ENCODE measurements at places on chromosomes 12 and 14.
A peak's percentile ranks its signal among the peaks of the same experiment; 100 is the strongest.

- no peak for DNase-seq
Measured at GRCh38 chr14:94682736-94683135, 70.5 kb downstream of the SERPINA3 start.

DNA sequence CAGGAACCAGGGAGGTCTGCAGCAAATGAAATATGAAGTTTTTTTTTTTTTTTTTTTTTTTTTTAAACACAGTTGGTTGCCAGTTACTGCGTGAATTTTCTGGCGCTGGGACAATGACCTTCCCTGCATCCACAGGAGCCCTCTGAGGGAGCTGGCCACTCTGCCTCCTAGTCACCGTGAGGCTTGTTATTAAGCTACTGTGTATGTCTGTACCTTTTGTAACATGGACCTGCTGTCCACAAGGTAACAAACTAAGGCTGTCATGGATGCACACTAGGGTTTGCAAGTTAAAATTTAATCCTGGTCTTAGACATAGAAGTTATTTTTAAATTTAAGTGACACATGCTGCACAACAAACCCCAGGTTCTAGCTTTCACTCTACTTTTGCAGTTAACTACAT lies 211.0 kb downstream of the SSPN start:
- no peak for DNase-seq

DNA sequence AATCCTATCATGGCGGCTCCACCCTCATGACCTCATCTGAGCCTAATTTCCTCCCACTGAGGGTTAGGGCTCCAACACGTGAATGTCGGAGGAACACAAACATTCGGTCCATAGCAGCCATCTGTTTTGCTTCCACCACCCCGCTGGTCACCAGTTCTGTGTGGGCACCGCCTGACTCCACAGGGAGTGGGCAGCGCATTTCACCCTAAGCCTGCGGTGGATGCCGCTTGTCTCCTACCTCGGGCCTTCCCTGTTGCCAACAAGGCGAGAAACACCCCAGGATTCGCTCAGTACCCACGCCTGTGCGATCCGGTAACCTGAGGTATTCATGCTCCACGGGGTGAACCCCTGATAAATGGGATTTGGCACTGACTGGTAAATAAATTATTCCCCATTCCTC lies 95.2 kb upstream of the PPP2R5C start:
- no peak for DNase-seq

- DNase-seq, result no peak
Measured at GRCh38 chr14:48955857-48956256, 630.3 kb downstream of the RPS29 start.

DNA sequence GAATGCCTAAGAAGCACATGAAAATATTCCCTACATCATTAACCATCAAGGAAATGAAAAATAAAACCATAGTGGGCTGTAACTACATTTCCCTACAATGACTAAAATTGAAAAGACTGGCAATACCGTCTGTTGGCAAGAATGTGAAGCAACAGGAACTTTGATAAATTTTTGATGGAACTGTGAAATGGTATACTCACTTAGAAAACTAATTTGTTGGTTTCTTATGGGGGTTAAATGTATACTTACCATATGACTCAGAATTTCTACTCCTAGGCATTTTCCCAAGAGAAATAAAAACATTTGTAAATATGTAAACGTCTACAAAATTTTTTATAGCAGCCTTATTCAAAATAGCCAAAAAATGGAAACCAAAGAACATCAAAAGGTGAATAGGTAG lies 121.4 kb upstream of the PLEKHA5 start:
- no peak for DNase-seq

- DNase-seq, result peak; percentile 94
Measured at GRCh38 chr14:77043177-77043983, 14.9 kb upstream of the IRF2BPL start.

DNA sequence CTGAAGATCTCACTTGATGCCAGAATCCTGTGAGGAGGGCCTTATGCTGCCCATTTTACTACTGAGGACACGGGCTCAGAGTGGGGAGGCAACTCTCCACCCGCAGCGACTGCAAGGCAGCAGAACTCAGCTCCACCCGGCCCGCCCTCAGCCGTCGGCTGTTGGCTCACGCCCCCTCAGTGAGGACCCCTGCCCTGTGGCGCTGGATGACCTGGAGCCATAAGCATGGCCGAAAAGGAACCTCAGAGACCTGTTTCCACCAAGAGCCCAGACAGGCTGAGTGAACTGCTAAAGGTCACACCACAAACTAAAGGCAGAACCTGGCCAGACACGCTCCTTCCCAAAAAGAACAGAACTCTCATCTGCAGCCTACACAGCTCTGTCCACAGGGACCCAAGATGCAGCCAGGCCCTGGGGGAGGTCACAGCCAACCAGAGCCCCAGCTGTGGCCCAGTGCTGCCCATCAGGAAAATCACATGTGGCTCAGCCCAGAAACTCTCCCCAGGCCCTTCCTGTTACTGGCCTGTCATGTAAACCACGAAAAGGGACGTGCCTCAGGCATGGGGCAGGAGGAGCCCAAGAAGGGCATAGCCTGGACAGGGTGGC lies 32.8 kb downstream of the CCNK start:
- DNase-seq, result no peak

GRCh38 chr12:54022960-54023884 lies 5.0 kb upstream of the HOXC6 start:
- no peak for DNase-seq

- no peak for DNase-seq
Measured at GRCh38 chr12:44031472-44032185, 195.7 kb downstream of the TMEM117 start.

GRCh38 chr12:76692846-76693245 lies 71.1 kb upstream of the ZDHHC17 start:
- DNase-seq, result no peak

DNA sequence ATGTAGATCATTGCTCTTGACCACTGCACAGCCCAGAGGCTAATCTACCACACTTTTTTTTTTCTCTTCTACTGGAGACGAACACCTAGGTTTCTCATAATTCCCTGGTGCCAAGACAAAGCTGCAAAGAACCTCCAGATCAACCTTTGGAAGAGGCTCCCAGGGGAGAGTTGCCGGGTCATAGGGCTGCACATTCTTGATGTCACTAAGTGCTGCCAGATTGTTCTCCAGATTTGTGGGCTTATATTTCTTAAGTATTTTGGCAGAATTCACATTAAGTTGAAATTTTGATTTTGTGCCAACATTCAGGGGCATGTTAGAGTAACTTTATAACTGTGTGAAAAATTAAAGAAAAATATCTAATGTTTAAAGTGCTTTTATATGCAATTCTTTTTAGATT lies 13.5 kb upstream of the PDZRN4 start:
- DNase-seq, result no peak

GRCh38 chr14:78608998-78609787 lies 439.0 kb downstream of the NRXN3 start:
- no peak for DNase-seq

DNA sequence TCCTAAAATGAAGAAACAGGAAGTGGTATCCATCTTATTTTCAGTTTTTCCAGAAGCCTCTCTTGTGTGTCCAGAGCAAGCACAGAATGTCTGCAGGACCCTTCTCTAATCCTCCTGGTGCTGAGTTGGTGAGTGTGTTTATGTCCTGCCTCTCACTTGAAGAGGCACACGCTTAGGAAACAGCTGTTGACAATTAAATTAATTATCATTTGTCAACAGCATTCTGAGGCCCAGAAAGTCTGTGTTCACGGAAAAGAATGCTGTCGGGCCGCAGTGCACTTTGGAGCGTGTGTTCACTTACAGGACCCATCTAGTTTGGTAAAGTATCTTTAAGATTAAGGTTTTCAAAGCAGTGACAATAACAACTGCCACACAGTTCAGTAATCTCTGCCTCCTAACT lies 70.5 kb downstream of the LMNTD1 start:
- no peak for DNase-seq

DNA sequence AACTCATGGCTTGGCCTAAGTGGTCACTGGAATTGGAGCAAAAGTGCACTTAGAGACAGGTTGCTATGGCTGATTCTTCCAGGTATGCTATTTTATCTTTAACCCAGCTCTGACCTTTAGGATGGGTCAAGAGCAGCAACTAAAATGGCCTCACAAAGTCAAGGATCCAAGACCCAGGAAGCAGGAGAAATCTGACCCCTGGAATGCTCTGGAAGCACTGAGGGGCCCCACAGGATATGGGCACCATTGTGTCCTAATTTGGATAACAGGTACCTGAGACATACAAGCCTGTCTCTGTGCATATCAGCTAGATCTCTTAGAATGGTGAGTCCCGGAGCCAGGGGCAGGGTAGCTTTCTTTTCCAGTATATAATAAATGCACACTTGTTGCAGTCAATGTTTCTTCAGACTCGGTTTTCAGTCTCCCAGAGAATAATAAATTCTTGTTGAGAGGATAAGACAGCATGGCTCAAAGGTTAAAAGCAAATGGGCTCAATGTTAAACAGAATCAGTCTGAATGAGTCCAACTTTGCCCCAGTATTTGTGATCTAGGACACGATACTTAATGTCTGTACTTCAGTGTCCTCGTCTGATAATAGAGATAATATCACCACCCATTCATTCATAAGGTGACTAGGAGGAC lies 29.3 kb upstream of the TMCC3 start:
- no peak for DNase-seq

GRCh38 chr14:75845136-75845804 lies 136.5 kb downstream of the TGFB3 start:
- DNase-seq, result no peak

- DNase-seq, result no peak
Measured at GRCh38 chr12:121376754-121377697, 22.9 kb upstream of the RNF34 start.

DNA sequence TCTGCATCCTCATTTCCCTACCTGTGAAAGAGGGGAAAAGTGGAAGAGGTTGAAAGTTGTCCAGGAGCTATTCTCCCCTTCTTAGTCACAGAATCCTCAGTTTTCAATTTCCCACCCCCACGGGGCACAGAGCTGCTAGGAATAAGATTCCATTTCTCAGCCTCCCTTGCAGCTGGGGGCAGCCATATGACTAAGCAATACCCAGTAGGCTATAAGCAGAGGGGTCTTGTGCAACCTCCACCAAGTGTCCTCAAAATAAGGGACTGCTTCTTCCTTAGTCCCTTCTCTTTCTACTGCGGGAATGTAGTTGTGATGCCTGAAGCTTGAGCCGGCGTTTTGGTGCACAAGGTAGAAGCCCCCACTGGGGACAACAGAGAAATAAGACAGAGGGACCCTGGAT lies 40.9 kb downstream of the VWF start:
- DNase-seq, result no peak

- peak; percentile 37 for DNase-seq
Measured at GRCh38 chr14:21525962-21526671, at the start of gene SALL2. TSS of gene SALL2 (minus strand) at chr14:21526346. CDS start at chr14:21526127, 219 bp downstream.

- no peak for DNase-seq
Measured at GRCh38 chr14:65318636-65319506, 93.7 kb upstream of the FUT8 start.

GRCh38 chr12:4530982-4531586 lies 7.6 kb upstream of the RAD51AP1 start:
- DNase-seq, result no peak

DNA sequence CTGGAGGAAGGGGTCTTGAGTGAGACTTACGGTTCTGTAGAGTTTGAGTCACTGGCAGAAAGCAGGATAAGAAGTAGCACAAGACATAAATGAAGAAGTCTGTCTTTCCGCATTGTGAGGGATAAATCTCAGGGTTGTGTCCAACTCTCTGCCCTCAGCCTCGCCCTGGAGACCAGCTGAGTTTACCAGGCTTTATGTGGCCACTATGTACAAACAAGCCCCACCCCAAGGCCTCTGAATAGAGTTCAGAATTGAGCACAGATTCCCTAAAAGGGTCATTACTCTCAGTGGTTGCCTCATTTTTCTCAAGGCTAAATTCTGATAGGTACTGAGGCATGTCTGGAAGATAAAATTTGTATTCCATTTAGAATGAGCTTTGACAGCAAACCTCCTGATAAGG lies at the start of gene PZP:
TSS of gene PZP (minus strand) at position 167 of the 400 bp plus-strand sequence. CDS start at position 113, 54 bp downstream.
- DNase-seq, result no peak

DNA sequence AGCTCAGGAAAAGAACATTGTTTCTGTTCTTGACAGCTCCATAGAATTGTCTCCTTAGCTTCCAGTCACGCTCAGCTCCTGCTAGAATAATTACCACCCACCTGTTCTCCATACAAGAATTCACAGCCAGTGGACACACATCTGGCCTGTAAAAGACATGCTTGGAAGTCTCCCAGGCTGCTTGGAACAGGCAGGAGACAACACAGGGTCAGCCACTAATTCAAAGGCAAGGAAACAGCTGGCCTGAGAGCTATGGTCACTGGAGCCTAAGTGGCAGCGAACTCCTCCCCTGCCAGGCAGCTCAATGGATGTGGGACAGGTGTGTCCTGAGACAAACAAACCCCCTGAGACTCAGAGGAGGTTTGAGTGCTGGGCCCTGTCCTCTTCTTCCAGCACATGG lies 22.9 kb upstream of the LTBP2 start:
- DNase-seq, result no peak

DNA sequence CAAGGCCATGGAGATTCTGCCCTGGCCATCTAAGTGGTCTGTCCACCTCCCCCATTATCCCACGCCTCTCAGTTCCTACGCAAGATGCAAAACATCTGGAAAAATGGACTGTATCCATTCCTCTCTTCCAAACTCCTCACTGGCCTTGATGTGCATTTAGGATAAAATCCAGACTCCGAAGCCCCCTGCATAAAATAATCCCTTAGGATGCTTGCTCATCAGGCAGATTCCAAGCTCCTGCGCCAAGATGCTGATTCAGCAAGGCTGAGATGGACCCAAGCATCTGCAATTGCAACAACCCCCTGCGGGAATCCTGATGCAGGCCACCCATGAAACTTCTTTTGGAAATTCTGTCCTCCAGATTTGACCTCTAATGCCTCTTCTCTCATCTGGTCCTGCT lies 81.6 kb downstream of the SPRING1 start:
- DNase-seq, result peak; percentile 33

- no peak for DNase-seq
Measured at GRCh38 chr12:129827102-129827865, 76.5 kb downstream of the TMEM132D start.

GRCh38 chr14:59356312-59356711 lies 108.9 kb downstream of the GPR135 start:
- no peak for DNase-seq

DNA sequence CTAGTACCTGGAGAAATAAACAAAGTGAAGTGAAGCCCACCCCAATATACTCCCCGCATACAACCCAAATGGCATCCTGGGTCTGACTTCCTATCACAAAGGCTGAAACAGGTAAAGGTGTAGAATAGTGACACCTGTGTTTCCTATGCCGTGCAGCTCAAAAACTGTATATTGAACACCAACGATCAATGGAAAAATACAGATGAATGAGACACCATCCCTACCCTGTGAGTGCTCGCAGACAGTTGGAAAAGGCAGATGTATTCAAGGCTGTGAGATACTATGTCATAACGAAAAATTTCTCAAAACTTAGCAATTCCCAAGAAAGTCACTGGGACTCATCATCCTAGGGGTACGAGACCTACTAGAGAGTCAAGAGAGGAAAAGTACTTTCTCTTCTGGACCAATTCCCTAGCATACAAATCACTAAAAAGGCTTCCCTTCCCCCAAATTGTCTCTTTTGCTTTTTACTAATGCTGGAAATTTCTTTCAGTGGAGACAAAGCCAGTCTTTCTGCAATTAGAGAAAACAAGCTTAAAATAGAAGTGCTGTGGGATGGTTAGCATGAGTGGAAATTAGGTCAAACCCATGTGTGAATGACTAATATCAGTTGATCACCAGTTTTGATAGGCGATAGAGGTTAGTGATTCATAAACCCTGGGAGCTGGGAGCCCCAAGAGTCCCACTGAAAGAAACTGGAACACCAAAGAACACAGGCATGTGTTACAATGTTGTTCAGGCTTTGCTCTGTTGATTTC lies 249.7 kb downstream of the SPTSSA start:
- no peak for DNase-seq

All from fibroblast of skin of left biceps (primary cell).